AG04450 (cell line): ENCODE measurements at places on chromosomes 3 and 15. TPM values are rescaled to one million over a fixed set of nuclear protein-coding genes. Genes with fewer than 3 reads are reported as not detected.

DNA sequence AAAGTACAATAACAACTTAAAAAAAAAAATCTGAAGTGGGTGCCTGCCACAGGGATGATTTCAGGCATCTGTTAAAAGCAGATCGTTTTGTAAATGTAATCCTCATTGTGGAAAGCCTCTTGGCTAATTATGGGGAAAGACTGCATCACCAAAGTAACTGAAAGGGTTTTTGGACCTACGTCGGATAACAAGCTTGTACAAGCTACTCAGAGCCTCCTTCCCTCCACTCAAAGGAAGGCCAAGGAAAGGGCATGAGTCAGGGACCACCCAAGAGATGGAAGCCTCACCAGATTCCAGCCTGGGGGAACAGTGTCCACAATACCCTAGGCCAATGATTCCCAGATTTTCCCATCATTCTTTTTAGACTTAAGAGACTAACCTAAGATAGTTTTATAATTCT lies 84.3 kb downstream of the ATP1B3 start:
- DNase-seq = no peak

Gene KBTBD13
- not detected in 2 replicates for polyA plus RNA-seq

GRCh38 chr3:62374341-62375218 lies 1.2 kb upstream of the FEZF2 start:
- DNase-seq = no peak

Gene SNX4
- 15.8 and 19.1 TPM in 2 replicates for polyA plus RNA-seq

DNA sequence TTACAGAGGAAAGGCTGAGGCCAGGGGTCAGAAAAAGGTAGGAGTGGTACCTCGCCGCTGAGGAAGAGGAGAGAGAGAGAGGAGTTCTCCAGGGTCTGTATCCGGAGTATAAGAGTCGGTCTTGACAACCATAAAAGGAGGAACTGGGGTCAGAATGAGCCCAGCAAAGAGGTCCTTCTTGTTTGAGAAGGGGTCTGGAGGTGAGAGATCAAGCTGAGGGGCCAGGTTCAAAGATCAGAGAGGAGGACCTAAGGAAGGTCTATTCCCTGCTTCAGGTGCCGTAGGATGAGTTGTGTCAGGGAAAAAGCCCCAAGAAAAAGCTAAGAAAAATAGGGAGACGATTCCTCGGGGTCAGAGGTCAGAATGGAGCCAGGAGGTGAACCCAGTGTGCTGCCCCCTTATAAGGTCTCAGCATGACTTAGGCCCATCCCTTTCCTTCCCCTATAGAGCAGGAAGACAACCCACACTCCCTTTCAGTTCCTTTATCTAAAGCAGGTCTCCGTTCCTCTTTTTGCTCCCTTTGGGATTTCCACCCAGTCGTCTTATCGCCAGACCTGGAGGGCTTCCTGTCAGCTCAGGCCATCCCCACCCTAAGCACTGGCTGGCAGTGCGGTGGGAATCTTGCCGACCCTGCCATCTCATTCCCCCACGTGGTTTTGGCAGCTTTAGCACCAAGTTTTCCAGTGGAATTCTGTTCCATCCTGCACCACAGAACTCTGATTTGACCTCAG lies 651 bp downstream of the MTMR14 start:
- no peak for DNase-seq
